Activated T-cell treated with anti-CD3 and anti-CD28 coated beads for 4 hours (primary cell): ENCODE measurements at places on chromosomes 12 and 14.

GRCh38 chr14:64095620-64096019 lies 198.6 kb downstream of the ESR2 start:
- no peak for DNase-seq

- DNase-seq: no peak
These were observed 12.4 kb upstream of the ARF6 start for GRCh38 chr14:49880267-49881064.

DNA sequence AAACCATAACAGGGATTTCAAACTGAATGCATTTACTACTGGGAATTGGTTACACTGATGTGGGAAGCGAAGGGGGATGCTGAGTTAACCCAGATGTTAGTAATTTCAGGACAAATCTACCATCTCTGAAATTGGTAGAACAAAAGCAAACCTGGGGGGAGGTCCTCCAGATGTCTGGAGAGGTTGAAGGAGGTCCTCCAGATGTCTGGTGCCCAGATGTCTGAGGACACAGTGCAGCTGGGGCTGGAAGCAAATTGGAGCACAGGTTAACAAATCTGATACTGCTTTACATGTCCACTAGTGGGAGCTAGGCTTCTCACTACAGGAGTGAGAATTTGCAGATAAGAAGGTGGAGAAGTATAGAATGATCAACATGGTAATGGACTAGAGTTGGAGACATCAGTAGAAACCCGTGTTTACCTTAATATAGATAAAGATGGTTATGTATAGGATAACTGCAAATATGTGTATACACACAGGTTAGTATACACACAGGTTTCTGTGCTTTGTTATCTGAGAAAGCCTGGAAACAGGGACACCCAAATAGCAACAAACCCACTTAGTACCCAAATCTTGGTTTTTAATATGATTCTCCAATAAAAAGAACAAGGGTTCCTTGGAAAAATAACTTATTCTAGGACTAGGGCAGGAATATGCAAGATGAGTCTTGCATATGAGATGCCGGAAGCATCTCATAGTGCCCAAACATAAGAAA lies 162.5 kb downstream of the C12orf50 start:
- no peak for DNase-seq

DNA sequence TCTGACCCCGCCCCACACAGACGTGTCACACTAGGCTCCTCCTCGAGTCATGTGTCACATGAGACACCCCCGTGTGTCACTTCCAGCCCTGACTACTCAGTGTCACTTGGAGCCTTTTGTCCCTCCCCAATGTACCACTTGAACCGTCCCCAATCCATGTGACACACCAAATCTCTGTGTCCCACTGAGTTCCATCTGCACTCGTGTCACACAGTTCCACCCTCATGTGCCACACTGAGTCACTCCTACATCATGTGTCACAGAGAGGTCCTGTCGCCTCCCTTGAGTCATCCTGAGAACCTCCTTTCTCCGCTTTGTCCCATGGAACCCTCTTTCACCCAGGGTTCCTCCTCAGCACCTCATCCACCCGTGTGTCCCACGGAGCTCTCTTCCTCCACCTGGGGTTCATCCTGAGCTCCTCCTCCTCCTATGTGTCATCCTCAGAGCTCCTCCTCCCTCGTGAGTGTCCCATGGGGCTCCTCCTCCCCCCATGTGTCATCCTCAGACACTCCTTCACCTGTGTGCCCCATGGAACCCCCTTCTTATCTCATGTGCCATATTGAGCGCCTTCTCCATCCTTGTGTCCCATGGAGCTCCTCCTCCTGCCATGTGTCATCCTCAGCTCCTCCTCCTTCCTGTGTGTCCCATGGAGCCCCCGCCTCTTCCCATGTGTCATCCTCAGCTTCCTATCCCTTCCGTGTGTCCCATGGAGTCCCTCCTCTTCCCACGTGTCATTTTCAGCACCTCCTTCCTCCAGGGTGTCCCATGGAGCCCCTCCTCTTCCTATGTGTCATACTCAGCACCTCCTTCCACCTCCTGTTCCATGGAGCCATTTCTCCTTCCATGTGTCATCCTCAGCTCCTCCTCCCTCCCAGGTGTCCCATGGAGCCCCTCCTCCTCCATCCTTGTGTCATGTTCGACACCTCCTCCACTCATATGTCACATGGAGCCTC lies 32.0 kb downstream of the RTL1 start:
- no peak for DNase-seq

DNA sequence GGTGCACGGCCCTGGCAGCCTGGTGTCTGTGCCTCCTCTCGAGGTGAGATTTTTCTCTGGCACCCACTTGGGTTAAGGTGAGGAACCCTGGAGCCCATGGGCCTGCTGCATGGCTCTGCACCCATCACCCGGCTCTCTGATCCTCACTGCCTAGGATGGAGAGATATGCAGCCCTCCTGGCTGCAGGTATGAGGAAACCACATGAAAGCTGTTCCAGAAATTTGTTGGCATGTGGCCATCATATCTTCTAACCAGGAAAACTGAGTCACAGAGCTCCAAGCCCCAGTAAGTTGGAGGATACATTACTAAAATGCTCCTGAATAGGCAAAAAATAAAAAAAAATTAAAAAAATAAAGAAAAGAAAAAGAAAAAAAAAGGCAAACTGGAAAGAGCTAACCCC lies 39.3 kb upstream of the DDX11 start:
- no peak for DNase-seq

GRCh38 chr12:116813271-116814041 lies 67.8 kb downstream of the HRK start:
- DNase-seq: no peak

- no peak for DNase-seq
These were observed 113.0 kb downstream of the TBC1D30 start for GRCh38 chr12:64937452-64937851.

DNA sequence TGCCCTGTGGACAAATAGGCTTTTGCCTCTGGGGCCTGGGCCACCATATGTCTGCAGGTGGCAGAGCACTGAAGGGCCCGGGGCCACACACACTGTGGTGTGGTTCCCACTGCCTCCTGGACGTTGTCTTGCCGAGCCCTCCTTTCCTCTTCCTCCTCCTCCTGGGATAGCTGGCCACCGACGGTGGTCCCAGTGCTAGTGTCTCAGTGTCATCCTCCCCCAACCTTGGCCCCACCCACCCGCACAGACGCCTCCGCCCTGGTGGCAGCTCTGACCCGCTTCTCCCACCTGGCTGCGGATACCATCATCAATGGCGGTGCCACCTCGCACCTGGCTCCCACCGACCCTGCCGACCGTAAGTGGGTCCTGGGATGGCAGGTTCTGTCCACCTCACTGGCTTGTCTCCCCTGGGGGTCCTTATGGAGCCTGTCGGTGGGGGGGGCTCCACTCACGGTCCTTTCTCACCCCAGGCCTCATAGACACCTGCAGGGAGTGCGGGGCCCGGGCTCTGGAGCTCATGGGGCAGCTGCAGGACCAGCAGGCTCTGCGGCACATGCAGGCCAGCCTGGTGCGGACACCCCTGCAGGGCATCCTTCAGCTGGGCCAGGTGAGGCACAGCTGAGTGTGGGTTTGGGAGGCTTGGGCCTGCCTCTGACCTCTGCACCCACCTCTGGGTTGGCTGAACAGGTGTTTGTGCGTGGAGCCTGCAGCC lies 23.5 kb downstream of the HIP1R start:
- no peak for DNase-seq

DNA sequence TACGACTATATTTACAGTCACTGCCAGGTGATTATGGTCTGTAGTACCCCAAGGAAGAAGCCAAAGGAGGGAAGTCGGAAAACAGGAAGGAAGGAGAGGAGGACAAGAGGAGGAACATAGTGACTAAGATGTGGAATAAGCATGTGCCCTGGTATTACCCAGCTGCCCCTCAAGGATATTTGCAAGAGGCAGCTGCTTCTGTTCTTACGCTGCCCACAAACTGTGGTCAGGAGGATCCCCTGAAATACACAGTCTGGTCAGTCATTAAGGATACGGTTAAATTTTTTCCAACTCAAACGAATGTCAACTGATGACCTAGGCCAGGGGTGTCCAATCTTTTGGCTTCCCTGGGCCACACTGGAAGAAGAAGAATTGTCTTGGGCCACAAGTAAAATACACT lies 126.5 kb downstream of the CMAS start:
- no peak for DNase-seq

DNA sequence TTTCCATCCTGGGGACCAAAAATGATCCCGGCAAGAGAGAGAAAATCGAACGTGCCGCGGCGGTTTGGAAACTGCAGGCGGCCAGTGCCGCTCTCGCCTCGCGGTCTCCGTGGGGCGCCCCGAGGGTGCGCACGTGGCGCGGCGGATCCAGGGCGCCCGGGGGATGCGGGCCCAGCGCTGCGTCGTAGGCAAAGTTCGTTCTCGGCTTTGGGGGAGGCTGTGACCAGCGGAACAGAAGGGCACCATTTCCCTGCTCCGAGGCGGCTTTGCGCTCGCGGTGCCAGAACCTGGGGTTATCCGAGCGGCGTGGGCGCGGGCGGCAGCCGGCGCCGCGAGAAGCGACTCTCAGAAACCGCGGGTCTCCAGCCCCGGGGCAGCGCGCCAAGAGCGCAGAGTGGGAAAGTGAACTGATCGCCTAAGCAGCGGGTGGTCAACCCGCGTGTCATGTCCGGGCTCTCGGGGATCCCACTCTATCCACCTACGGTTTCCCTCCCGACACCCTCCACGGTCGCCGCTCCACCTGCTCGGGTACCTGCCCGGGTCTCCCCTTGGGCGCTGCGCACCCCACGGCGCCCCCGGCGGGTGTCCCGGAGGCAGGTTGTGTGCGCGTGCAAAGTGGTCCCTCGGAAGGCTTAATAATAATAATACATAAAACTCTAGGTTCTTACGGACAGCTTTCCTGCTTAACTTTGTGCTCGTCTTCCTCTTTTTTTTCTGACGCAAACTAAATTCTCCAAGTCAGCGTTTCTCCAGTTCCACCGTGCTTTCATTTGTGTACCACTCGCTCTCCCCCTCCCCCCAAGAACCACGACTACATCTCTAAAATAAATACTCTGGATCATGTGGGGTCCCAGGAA lies 1.2 kb downstream of the ESRRB start:
- DNase-seq: no peak
